Stimulated activated CD8-positive, alpha-beta memory T cell treated with anti-CD3 and anti-CD28 coated beads, Interleukin-4, amount 100 ng/mL, for 4 hours (primary cell): ENCODE measurements at places on chromosomes 13 and 19.

DNA sequence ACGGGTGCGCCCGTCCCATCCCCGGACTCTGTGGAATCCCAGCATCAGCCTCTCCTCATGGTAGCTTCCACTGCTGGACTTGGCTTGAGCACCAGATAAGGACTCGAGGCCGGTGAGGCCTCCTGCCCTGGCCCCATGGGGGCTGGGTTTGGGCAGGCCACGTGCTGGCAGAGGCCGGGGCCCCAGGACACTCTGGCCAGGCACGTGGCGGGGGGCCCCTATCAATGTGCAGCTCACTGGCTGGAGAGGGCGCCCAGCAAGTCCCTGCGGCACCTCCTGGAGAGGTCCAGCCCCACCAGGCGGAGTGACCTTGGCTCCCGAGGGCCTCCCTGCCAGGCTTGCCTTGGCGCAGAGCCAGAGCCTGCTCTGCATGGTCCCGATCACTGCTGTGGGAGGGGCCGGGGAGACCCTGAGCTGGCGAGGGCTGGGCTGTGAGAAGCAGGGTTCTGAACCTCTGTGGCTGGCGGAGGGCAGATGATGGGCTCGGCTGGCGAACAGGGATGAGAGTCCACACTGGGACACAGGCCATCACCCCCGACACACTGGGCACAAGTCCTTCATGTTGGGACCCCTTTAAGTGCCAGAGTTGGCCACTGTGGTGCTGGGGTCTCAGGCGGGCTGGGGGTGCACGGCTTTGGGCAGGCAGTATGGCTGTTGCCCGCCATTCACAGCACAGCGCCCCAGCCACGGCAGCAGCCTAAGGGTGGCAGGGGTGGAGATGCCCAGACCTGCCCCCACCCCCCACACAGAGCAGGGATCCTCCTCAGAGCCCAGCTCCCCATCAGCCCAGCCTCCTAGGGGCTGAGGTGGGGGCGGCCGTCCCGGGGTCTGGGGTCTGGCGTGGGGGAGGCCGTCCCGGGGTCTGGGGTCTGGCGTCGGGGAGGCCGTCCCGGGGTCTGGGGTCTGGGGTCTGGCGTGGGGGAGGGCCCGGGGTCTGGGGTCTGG, 19.1 kb downstream of the CEBPG start:
- DNase-seq = no peak

DNA sequence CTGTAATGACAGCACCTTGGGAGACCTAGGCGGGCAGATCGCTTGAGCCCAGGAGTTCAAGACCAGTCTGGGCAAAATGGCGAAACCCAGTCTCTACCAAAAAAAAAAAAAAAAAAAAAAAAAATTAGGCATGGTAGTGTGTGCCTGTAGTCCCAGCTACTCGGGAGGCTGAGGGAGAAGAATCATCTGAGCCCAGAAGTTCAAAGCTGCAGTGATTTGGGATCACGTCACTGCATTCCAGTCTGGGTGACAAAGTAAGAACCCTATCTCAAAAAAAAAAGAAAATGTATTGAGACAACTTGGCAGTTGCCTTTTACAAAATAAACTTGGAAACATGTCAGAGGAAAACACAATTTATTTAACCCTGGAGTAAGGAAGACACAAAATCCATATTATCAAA, 26.8 kb downstream of the RBM26 start:
- no peak for DNase-seq

- no peak for DNase-seq
Observed at GRCh38 chr19:33784432-33784831, 12.2 kb upstream of the KCTD15 start.

GRCh38 chr13:100611678-100612492, 23.3 kb upstream of the GGACT start:
- peak; percentile 6 for DNase-seq

DNA sequence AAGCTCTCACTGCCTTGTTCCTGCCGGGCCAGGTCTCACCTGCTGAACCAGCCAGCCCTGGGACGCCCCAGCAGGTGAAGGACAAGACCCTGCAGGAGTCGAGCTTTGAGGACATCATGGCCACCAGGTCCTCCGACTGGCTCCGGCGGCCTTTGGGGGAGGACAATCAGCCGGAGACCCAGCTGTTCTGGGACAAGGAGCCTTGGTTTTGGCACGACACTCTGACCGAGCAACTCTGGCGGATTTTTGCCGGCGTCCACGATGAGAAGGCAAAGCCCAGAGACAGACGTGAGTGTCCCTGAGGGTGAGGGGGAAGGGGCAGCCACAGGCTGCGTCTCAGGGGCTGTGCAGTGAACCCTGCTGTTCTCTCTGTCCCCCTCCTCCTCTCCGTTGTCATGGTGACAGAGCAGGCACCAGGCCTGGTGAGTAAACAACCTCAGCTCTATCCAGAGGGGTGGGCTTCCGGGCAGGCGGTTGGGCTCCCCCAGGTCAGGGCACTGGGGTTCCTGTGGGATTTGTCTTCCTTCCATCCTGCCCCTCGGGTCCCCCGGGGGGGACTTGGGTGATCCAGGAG, 9.7 kb downstream of the TLE6 start:
- DNase-seq = no peak

GRCh38 chr19:58560007-58560887, 1.8 kb upstream of the UBE2M start:
- DNase-seq = no peak

GRCh38 chr19:34926685-34927375, at the start of gene ZNF30:
ZNF30 (plus strand) TSS chr19:34926903; CDS start chr19:34929948, 3,045 bp downstream.
- peak; percentile 54 for DNase-seq

DNA sequence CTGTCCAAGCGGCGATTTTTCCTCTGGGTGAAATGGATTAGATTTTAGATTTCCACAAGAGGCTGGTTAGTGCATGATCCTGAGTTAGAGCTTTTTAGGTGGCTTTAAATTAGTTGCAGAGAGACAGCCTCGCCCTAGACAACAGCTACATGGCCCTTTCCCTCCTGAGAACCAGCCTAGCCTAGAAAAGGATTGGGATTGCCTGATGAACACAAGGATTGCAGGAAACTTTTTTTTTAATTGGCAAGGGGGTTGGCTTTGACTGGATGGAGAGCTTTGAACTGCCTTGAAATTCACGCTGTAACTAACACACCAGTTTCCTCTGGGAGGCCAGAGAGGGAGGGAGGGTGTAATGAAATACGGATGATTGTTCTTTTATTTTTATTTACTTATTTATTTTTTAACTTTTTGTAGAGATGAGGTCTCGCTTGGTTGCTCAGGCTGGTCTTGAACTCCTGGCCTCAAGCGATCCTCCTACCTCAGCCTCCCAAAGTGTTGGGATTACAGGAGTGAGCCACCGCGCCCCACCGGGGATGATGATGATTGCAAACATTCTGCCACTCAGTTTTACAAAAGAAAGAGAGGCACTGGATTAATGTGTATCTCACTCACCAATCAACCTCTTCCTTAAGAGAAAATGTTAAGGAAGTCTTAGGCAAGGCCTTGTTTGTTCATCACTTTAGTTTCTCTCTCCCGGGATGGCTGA, 1.9 kb downstream of the LDLR start:
- no peak for DNase-seq

DNA sequence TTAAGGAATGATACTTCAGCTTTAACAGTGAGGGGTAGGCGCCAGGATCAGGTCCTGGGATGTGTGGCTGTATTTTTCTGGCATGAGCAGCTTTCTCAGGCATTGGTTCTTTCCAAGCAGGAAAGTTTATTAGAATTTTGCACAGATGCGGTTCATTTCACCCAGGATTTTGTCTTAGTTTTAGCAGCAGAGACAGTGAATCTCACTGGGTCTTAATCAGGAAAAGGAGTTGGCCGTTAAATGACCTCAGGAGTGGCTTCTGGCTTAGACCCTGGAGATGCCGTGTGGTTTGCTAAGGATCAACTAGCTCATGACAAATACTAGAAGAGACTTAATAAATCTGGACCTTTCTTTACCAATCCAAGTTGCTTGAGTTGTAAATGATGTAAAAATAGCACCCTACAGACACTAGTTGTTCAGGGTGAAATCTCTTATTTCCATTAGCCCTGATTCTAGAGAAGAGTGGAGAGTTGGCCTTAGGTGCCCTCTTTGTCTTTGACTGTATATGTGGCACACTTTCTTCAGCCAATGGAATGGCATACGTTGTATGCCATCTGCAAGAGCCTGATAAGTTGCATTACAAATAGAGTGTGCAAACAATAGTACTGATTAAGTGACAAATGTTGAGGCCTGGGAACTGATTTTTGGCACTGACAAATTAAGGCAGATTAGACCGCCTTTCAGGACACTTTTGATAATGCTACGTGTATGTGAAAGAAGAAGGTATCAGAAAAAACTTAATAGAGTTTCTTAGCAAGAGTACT, 34.0 kb downstream of the LRCH1 start:
- DNase-seq = no peak

DNA sequence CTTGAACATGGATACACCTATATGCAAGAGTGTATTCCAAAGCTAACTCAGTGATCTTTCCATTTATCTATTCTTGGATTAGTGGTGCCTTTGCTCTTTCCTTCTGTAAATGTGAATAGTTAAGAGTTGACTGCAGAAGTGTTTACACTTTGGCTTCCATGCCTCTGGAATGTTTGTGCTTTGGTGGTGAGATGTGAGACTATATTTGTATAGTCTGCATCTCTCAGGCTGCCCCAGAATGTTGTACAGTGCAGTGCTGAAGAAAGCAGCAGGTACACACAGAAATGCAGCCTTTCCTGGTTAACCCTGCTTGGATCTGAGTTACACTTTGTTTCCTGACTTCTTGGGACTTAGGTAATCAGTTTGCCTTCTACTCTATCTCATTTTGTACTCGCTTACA, 90.2 kb downstream of the DNAJC15 start:
- no peak for DNase-seq
